ENCODE measurements at places on chromosomes 12 and 14. TPM values are rescaled to one million over a fixed set of nuclear protein-coding genes. Genes with fewer than 3 reads are reported as not detected.

DNA sequence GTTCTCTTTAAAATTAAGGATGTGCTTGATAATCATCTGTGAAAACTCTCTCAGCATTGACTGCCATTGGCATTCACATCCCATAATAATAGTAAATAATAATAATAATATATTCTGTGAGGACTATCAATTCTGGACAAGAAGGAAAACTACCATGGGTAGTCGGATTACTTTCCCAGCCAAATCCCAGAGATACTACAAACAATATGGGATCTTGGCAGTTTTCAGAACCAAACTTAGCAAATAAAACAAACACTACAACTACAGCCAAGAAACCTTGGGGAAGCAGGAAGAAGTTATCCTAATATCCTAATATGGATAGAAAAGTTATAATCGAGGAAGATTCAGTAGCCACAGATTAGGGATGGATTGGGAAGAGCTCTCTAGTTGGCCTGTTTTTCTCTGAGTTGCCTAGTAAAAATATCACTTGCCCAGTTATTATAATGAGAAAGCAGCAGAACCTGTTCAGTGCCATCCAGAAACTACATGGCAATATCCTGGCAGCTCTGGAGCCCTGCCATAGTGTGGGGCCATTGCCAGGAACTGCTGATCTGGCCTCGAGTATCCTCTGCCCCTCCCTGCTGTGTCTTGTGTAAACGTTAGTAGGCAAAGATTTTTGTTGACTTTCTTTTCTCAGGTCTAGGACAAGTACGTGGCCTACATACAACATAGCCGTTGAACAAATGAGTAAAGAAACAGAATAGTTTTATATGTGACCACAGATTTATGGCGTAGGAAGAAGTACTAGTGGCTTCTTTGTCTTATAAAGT is 193.5 kb downstream of the SLC2A13 start:
- no peak overlapping the region for H3K27ac ChIP-seq
- H3K36me3 ChIP-seq = no peaks in the 10 kb centered on the region
- no peak for DNase-seq
- H3K27me3 ChIP-seq = no peaks in the 10 kb centered on the region

- no peak overlapping the region for H3K27ac ChIP-seq
- no peaks in the 10 kb centered on the region for H3K36me3 ChIP-seq
- no peak overlapping the region for H3K4me3 ChIP-seq
- DNase-seq = no peak
Measured at GRCh38 chr14:25110106-25110505, 60.2 kb upstream of the STXBP6 start.

GRCh38 chr14:82046512-82047226 is 513.0 kb upstream of the SEL1L start:
- H3K4me3 ChIP-seq = no peak overlapping the region
- no peaks in the 10 kb centered on the region for H3K27me3 ChIP-seq
- H3K4me1 ChIP-seq = peaks cover 27% of the 10 kb centered on the region

DNA sequence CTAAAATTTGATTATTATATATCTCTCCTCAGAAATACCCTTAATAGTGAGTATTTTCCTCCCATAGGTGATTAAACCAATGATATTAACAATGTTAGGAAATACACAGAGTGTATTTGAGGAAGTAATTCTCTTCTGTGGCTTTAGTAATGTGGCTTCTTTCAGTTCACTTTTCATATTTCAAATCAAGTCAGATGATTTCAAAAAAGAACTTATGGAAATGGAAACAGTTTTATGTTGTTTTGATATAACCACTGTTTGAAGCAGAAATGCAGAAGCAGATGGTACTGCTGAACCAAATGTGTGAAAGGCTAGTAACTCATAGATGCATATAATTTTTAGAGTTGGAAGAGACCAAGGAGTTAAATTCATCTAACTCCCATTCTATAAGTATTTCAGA is 1.9 kb upstream of the GPR33 start:
- H3K27ac ChIP-seq = no peak overlapping the region
- H3K4me3 ChIP-seq = no peak overlapping the region
- no peaks in the 10 kb centered on the region for H3K27me3 ChIP-seq
- no peaks in the 10 kb centered on the region for H3K36me3 ChIP-seq
- DNase-seq = no peak

GRCh38 chr12:31594681-31595080 is 3.7 kb upstream of the DENND5B start:
- no peak for DNase-seq

DNA sequence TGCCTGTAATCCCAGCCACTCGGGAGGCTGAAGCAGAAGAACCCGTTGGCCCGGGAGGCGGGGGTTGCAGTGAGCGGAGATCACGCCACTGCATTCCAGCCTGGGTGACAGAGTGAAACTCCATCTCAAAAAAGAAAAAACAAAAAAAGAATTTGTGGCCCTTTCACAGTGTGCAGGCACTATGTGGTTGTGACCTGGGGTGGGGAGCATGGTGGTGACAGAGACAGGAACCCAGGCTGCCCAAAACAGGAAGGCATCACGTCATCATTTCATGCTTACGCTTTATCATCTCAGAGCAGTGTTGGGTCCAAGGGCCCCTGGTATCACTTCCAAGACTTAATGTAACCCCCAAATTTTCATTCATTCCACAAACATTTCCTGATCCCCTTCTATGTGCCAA is 175.7 kb upstream of the GSC start:
- no peak overlapping the region for H3K4me3 ChIP-seq
- H3K4me1 ChIP-seq = no peaks in the 10 kb centered on the region
- no peaks in the 10 kb centered on the region for H3K36me3 ChIP-seq

Gene PPP1R3E
- total RNA-seq = 13.6 TPM

Gene RERG
- total RNA-seq = 0.61 TPM

Measured in neural crest cell (in vitro differentiated cells).